ENCODE measurements at places on chromosomes 5 and 9.
A peak's percentile ranks its signal among the peaks of the same experiment; 100 is the strongest.

DNA sequence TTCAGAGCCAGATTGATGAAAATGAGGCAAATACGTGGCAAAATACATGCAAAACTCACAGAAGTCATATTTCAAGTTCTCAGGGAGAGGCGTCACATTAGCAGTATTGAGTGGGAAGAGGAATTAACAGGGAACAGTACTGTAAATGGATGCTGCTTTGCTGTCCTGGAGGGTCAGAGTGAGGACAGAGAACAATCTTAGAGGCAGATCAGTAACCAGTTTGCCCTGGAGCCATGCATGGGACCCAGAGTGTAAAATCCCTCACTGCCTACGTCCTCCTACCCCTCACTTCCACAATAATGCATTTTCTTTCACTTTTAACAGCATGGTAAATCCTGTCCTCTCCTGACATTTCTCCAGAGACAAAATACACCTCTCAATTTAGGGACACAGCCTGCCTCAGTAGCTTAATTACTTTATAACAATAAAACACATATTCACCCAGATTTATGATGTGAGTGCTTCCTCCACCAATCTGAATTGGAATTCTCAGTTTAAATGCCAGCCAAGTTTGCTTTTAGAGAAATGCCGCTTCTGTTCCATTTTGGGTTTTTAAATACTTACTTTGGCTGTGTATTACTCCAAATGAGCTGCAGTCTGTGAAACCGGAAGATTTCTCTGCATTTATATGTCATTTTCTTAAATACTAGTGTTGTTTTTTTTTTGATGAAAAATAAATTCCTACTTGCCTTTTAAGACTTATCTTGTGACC is 70.0 kb downstream of the LMNB1 start:
- no peak for DNase-seq

DNA sequence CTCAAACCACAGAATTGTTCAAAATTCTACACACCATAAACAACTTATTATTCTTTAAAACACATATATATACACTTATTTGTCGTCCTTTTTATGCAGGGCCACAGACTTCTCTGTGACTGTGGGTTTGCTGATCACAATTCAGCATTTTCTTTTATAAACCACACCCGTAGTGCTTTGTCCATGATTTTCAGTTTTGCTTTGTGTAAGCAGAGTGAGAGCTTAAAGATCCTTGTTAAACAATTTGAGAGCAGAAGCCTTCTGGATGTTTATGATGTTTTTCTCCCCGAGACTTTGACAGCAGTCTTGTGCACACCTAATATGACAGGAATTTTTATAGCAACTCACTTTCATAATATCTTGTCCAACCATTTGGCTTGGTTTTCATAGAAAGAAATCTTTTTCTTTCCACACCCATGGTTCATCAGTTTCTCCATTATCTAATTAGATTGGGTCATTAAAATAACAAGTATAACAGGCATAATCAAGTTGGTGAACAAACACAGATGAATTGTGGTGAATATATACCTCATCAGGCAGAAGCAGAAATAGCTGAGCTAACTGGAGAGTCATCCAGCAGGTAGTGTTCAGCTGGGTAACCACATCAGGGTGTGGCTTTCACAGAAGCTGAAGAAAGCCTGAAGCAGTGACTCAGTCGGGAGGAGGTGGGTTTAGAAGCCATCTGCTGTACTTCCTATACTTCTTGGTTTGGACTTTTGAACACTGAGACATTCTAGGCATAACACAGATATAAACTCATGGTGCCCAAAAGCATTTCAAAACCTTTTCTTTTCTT is 232.8 kb downstream of the DOCK8 start:
- DNase-seq: peak; percentile 87

GRCh38 chr5:61881821-61882487 is 424.1 kb upstream of the KIF2A start:
- peak; percentile 65 for DNase-seq

- peak; percentile 55 for DNase-seq
These were observed 4.3 kb downstream of the RASGRF2 start for GRCh38 chr5:80964491-80964890.

DNA sequence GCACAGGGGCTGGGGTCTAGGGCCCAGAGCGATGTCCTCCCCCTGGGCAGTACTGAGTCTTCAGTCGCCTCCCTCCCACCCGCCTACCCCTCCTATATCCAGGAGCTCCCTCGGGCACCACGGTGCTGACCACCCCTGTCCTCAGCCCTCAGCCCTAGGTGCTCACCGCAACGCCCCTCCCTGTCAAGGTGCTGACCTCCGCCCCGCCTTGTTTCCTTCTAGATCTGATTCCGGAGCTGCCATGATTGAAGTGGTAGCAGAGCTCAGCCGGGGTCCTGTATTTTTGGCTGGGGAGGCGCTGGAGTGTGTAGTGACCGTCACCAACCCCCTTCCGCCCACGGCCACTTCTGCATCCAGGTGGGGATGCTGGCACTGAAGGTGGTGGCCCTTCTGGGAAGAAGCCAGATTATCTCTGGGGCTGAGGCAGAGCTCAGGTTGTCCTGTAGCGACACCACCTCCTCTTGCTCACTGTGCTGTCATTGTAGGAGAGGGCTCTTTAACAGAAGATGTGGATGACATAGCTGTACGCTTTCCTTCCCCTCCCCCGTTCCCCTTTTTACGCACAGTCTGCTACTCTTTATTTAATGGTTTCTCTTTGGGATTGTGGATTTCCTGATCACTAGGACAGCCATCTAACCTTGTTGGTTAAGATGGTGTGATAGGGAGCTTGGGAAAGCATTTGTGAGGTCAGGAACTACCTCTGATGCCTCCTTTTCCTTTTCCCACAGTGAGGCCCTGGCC is 598 bp downstream of the RGP1 start:
- peak; percentile 46 for DNase-seq
